ENCODE measurements at places on chromosomes 13 and 19. TPM values are rescaled to one million over a fixed set of nuclear protein-coding genes. Genes with fewer than 3 reads are reported as not detected.

- DNase-seq = peak; percentile 77
Observed at GRCh38 chr19:19490214-19490968, 25.0 kb downstream of the TSSK6 start.

DNA sequence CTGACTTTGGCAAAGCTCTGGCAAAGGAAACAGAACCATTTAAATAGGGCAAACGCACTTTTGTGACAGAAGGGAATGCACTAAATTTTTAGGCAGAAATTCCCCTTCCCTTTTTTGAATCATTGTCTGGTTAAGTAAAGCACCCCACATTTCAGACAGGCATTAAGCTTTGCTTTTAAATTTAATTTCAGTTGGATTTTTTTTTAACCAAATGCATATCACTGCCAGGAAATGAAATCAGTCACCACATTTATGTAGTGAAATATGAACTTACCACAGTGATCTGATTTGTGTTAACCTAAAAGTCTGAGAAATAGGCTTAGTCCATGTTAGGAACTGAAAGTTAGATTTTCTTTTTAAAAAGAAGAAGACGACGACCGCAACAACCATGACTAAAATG lies 10.8 kb downstream of the GPR183 start:
- no peak for DNase-seq

- no peak for DNase-seq
Observed at GRCh38 chr13:22357132-22357531, 686.3 kb downstream of the FGF9 start.

GRCh38 chr19:1295169-1296012 lies 9.7 kb downstream of the EFNA2 start:
- no peak for DNase-seq

GRCh38 chr19:12956446-12957388 lies at the start of gene GADD45GIP1:
Gene GADD45GIP1, minus strand, starts transcription at chr19:12957223. Its CDS starts 11 bp downstream, at chr19:12957212.
- DNase-seq = no peak

- DNase-seq = no peak
Observed at GRCh38 chr19:14002571-14003250, 3.4 kb downstream of the RFX1 start.

GRCh38 chr13:98525456-98526181 lies 51.3 kb downstream of the STK24 start:
- no peak for DNase-seq

Gene DACT3
- 25.6 TPM for polyA plus RNA-seq

Gene PLPP2
- 4.4 TPM for polyA plus RNA-seq

GRCh38 chr19:49589502-49589905 lies 1.5 kb upstream of the PRR12 start:
- no peak for DNase-seq

Gene TLE2
- 39.1 TPM for polyA plus RNA-seq

Gene EDNRB
- 11.7 TPM for polyA plus RNA-seq

Gene C13orf46
- polyA plus RNA-seq = 0.23 TPM

Gene MCEMP1
- polyA plus RNA-seq = 0.26 TPM

DNA sequence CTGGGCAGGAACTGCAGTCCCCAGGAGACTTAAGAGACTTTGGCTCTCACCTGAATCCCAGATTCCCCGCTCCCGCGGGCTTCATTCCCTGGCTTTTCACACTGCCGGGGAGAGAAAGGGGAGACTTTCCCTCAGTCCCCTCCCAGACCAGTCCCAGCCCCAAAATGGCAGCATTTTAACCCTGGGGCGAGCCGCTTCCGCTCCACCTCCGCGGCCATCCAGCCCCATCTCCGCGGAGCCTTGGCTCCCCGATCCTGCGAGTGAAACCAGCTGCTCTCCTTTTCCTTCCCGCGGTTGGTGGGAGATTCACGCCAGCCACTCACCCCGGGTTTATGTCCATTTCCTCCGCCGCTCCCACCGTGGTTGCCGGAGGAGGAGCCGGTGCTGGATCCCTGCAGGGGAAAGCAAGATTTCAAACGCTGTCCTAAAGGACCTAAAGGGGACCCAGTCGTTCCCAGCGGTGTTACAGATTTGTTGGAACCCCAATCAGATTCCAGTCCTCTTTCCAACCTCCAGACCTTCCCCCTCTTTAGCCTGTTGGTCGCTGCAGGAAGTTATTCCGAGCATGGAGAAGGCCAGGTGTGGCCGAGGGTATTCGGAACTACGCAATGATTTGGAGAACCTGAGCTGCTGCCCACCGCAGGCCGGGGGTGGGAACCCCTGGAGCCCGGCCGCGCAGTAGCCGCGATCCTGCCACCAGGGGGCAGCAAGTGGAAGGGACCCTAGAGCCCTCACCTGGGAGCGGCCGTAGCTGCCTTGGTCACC lies 3.4 kb downstream of the DMKN start:
- peak; percentile 67 for DNase-seq

Gene ZNF497
- polyA plus RNA-seq = 4.0 TPM

Gene PLK5
- 0.11 TPM for polyA plus RNA-seq

Gene ZNF835
- 5.6 TPM for polyA plus RNA-seq

DNA sequence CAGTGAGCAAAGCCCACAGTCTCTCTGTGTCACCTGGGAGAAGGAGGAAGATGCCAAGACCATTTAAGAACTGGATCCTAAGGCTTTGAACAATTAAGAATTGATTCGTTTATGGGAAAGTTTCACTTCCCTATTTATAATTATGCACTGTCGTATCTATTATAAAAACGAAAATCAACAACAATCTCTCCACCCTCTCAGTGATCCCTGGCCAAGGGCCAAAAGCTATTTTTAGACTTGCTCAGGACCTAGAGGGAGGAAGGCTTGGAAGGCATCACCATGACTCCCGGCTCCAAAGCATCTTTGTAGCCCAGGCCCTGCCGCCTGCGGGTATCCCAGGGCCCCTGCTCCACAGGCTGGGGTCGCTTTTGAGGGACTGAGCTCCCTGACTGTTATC lies 1.3 kb downstream of the RHPN2 start:
- no peak for DNase-seq

Gene MAB21L1
- polyA plus RNA-seq = 0.16 TPM

DNA sequence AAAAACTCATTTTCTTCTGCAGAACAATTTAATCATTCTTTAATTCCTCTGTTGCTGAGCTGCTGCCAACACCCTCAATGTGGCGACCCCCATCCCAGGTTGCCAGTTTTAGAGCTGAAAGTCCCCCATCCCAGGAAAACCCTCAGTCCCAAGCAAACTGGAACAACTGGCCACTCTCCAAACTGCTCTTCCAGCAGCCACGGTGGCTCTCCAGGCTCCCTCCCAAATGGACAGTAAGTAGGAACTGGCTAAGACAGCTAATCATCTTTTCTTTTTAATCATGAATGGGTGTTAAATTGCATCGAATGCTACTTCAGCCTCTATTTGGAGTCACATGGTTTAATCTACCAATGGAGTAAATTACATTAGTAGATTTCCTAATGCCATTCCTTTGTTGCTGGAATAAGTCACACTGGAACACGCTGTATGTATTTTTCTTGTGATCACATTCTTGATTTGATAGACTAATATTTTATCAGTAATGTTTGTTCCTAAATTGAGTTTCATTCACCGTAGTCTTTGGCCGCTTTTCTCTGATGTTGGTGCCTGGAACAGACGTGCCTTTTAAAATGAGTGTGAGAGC lies 33.7 kb upstream of the VSTM2B start:
- no peak for DNase-seq

DNA sequence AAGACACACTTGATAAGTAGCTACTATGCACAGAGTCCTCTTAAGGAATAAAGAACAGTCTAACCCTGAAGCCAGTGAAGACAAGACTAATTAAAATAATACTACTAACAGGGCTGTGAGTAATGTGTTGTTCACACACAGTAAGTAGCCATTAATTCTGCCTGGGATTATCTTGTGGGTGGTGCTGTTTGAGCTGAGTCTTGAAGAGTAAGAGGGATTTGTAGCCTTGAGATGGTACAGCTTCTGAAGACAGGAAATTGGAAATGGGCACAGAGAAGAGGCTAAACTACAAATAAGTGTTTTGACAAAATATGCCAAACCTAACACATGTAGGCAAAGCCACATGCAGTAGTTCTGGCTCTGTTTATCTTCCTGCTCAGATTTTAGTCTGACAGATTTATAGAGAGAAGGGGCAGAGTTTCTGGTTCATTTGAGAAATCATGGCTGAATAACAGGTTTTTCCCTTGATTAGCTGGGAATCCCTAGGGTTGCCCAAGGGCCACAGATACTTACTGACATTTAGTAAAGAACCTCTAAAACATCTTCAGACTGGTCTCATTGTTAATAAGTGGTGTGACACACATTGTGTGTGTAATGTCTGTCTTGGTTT lies 38.0 kb downstream of the ITGBL1 start:
- no peak for DNase-seq

DNA sequence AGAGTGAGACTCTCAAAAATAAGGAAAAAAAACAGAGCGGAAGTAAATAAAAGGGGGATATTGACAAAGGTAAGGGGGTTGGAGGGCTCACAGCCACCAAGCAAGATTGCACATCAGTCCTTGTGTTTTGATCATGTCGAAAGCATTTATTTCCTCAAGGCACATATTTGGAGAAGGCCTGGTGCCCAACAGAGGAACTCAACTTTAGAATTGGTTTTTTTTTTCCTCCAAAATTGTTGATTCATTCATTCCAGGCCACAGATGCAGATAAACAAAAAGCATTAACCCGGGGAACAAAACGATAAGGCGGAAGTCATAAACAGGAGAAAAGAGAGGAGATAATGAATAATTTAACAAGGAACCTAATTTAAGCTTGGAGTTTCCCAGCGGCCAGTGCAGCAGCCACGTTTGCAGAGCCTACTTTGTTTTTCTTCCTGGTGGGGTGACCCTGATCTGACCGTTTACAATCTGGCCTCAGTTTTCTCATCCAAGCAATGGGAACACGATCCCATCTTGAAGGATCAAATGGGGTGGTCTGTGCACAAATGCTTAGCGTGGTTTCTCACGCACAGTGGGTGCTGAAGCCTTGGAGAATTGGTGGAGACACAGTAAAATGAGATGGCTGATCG lies 2.1 kb upstream of the PTPRS start:
- no peak for DNase-seq

GRCh38 chr19:54172471-54173358 lies at the start of gene TMC4:
Gene TMC4, minus strand, starts transcription at chr19:54173160. Its CDS starts 43 bp downstream, at chr19:54173117.
- no peak for DNase-seq

DNA sequence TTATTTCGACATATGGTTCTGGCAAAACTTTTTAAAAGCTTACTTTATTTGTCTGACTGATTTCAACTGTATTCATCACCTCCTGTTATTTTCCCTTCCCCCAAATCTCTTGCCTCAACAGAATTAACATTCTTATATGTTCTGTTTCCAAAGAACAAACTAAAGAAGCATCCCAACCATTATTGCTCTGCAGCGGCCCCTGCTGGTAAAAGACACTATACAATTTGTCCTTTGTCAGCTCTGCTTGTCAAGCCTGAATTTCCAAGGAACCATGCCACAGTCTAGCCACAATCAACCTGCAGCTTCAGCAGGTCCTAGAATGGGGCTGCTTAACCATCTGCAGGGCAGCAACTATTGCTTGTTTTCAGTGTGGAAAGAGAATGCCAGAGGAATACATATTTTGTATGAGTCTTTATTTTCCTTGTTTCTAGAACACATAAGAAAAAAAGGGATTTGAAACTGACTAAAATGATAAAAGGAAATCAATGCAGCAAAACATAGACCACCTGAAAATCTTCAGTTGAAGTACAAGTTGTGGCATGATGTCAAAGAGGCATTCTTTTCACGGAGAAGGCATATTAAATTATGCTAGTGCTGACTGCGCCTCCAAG lies 845.3 kb downstream of the DIAPH3 start:
- peak; percentile 48 for DNase-seq

DNA sequence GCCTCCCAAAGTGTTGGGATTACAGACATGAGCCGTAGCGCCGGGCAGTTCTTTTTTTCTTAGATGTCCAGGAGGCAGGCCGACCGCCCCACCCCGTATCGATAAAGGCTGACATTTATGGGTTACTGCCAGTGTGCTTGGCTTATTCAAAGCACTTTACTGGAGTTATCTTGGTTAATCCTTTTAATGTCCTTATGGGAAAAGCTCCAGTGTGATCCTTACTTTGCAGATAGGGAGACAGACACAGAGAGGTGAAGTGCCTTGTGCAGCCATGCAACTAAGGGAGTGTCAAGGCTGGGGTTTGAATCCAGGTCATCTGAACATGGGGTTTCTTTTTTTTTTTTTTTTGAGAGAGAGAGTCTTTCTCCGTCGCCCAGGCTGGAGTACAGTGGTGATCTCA lies 19.2 kb downstream of the NCAN start:
- DNase-seq = no peak

Measured in left renal pelvis (tissue), 4 donors.